ENCODE measurements at places on chromosomes 13 and 19.

DNA sequence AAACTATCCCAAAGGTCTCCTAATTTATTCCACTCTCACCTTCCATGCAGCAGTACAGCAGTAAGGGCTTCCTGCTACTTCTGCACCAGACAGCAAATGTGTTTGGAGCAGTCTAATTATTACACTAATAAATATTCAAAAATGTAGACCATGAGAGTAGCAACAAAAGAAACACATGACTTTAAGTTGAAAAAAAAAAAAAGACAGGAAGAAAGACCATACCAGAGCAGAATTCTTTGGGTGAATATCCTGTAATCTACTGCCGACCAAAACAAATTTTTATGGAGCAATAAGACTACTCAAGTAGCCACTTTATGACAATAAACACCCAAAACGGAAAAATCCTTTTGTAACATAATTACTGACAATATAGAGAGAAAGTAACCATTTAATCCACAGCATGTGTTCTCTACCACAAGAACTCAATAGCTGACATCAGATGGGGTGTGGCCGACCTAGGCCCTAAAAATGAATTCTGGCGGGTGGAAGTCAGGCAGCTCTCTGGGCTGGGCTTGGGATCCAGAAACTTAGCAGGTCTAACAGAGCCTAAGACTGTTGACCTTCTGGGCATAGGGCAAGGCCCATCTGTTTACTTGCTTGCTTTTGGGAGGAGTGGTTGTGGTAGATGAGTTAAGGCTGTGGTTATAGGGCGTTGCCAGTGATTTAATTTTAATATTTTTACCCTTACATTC lies 4.6 kb downstream of the KLF12 start:
- DNase-seq: no peak

DNA sequence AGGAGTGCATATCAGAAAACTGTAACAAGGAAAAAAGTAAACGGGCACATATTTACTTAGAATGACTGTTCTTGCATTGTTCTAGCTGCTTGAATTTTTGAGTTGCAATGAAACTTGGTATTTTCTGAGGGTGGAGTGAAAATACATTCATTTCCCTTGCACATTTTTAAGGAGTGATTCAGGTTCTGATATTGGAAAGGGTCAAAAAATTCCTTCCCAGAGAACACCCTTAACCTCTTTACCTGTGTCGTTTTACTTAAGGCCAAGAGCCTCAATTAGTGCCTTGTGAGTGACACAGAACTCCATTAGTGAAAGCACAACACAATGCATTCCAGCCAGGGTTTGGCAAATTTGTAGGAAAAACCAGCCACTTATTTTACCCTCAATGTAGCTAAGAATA lies 2.3 kb downstream of the ITGBL1 start:
- DNase-seq: no peak

DNA sequence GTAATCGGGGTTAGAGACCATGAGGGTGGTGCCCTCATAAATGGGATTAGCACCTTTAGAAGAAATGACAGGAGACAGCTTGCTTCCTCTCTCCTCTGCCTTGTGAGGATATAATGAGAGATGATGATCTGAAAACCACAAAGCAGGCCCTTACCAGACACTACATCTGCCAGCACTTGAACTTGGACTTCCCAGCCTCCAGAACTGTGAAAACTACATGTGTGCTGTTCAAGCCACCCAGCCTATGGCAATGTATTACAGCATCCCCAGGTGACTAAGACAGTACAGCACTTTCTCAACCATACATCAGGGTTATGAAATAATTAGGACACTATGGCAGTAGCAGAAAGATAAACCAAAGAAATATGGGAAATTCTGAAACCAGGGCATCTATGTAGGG lies 7.4 kb downstream of the ZNF564 start:
- no peak for DNase-seq

DNA sequence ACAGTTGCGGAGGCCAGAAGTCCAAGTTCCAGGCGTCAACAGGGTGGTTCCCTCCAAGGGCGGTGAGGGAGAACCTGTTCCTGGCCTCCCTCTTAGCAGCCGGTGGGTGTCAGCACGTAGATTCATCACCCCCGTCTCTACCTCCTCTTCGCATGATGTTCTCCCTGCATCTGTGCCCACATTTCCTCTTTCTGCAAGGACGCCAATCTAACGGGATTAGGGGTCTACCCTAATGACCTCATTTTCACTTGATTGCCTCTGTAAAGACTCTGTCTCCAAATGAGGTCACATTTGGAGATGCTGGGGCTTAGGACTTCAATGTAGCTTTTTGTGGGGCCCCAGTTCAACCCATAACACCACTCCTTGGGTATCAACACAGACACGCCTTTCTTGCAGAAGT lies 38.5 kb downstream of the DPF1 start:
- DNase-seq: no peak

DNA sequence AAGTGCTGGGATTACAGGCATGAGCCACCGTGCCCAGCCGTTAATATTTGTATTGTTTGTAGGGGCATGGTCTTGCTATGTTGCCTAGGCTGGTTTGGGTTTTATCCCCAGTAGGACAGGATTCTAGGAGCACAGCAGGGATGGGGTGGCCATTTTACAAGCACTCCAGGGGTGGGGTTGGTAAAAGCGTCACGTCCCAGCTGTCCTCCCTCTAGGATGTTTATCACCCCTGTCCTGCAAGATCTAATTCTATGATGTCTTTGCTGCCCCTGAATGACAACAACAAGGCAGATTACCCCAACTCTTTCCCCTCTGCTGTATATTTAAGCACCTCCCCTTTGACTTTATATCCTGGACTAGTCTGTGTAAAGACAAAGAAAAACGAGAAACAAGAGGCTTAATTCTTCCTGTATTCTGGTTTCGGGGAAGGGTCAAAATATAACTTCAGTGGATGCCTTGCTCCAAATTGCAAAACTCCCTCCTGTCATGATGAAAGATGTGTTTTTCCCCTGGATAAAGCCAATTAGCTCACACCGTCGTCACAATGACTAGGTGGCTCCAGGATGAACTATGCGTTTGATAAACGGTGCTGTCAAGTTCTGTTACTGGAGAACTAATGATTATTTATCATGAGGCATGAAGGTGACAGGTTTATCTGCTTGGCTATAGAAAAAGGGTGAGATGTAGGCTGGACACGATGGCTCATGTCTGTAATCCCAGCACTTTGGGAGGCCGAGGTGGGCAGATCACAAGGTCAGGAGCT lies 27.8 kb upstream of the OR1M1 start:
- no peak for DNase-seq

GRCh38 chr13:106036870-106037269 lies 498.6 kb downstream of the EFNB2 start:
- no peak for DNase-seq

DNA sequence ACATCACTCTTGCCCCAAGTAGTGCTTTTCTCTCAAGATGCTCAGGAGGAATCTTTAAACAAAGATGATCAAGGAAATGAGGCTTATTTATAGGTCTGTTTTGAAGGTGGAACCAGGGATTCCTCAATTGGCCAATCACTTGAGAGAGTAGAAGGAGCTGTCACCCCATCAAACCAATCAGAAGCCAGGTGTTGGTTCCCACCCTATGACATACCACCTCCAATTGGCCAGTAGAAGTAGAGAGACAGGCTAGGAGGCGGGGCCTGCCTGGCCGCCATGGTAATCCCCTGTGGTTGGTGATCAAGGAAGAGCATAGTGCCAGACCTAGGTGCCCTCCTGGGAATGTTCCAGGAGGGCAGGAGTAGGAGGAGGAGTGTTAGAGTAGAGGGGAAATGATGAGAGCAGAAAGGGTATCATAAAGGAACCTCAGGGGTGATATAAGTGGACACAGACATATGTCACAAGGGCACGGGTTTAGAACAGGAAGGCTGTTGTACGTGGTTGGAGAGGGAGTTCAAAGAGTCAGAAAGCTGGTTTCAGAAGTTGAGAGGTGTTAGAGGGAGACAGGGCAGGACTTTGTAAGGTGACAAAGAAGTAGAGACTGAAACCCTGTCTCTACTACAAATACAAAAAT lies 10.5 kb downstream of the PMIS2 start:
- no peak for DNase-seq

DNA sequence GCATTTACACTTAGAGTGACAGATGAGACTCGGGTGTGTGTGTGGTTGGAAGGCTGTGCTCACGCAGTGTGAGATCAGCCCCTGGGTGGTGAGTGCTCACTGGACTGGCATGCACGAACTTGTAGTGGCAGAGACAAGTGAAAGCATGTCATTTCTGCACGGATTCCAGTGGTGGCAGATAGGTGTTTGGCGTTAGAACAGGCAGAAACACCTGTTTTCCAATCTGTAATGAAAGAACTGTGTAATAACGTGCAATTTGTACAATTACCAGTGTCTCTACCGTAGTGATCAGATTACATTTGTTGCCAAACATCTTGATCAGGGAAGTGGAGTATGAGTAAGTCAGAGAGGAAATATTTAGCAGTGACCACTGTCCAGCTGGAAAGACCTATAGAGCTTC lies 8.2 kb downstream of the LAMP1 start:
- no peak for DNase-seq

DNA sequence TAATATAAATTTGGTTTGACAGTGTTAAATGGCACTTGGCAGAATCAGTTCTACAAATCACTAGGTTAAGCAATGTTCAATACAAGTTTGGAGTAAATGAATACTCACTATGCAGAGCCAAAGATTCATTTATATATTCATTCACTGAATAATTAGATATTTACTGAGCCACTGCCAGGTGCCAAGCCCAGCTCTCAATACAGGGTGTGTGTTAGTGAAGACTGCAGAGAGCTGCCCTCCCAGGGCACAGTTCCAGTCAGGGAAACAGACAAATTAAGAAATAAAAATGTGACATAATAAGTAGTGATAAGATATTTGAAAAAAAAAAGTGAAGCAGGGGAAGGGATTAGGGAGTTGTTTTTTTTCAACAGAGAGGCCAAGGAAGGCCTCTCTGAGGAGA lies 411.7 kb downstream of the KCNRG start:
- no peak for DNase-seq

DNA sequence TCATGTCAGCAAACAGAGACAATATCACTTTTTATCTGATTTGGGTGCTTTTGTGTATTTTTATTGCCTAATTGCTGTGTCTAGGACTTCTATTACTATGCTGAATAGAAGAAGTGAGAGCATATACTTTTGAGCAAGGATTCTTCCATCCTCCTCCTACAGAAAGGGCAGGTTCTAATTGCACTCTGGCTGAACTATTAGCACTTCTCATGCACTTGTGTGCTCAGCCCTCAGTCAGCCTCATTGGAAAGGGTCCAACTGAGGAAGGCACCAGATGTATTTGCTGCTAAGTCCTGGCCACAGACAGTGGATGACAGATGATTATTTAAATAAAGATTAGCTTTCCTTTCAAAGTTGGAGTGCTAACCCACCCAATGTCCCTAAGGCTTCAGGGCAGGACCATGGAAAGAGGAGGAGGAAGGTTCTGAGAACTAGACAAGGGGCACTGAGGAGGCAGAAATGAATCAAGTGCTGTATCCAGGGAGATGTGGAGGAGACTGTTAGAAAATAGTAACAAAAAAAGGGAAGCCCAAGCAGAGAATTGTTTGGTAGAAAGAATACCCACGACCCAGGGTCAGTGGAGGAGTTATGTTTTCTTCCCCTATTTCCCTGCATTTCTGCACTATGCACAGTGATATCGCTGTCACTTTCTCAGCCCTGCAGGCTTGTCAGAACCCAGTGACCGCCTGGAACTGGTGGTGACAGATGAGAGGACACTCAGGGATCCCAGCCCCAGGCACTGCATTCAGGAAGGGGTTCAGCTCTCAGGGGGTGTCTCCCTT lies 8.0 kb downstream of the LILRB4 start:
- DNase-seq: no peak

DNA sequence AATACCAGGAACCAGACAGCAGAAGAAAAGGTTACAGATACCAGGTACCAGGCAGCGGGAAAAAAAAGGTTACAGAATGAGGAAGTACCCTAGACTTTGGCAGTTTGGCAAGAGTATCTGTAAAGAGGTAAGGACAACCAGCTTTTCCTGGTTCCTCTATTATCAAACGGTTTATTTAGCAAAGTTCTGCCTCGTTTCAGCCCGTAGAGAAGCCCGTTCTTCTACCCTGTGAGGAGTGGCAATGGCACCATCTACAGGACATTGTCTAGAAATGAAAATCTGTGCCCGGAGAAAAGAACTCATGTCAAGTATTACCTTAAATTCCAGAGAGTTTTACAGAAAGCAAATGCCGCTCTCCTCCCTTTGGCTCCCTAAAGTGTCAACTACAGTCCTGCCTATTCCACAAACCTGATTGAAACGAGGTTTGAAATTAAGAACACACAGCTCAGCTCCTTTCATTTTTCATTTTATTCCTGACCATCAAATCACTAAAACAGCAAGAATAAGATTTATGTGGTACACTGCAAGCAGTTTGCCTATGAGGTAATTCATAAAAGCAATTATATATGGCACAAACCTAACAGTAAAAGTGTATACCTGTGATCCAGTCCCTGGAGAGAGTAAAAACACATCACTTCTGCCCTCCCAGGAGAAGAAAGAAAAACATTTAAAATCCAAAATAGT lies 226.3 kb downstream of the SLC7A1 start:
- peak; percentile 47 for DNase-seq

DNA sequence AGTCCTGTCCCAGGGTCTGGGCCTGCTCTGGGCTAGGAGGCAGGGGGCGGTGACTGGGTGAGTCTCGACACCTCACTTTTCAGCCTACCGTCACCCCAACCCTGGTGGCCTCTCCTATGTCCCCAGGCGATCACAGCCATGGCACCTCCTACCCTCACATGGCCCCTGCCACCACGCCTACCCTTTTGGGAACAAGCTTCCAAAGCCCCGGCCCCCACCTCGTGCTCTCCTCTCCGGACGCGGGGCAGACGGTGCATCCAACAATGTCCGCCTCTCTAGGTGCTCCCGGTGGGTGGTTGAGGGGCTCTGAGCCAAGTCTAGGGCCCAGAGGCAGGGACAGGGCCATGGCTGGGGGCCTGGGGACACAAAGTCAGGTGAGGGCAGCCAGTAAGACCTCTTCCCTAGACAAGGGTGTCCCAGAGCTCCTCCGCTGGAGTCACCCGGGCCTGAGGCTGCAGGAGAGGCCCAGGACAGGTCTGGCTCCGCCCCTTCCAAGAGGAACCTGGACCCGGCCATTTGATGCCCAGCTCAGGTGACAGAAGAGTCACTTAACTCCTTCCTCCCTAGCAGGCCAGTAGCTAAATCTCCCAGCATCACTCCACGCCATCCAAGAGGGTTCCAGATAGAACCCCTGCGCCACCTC lies at the start of gene SYNE4:
Gene SYNE4 (minus strand): TSS at position 478 of the 643 bp plus-strand sequence. CDS start 132 bp downstream, at position 346.
- peak; percentile 85 for DNase-seq

DNA sequence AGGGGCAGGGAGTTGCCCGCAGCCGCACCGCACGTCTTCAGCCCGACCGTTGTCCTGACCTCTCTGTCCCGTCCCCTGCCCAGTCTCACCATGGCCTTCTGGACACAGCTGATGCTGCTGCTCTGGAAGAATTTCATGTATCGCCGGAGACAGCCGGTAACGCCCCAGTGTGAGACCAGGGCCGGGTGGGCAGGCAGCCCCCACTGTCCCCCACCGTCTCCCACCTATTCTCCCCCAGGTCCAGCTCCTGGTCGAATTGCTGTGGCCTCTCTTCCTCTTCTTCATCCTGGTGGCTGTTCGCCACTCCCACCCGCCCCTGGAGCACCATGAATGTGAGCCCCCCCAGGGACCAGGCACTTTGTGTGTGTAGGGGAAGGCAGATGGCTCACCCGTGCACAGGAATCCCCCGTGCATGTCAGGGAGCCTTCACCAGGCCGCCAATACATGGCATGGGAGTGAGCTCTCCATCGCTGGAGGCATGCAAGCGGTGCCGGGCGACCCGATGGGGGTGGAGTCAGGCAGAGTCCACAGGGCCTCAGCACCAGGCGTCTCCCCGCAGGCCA lies 1.4 kb downstream of the ABCA7 start:
- DNase-seq: no peak

- no peak for DNase-seq
These were observed 20.2 kb downstream of the TMEM150B start for GRCh38 chr19:55304980-55305379.

- DNase-seq: no peak
These were observed 4.7 kb upstream of the PTGIR start for GRCh38 chr19:46629546-46630025.
